Eye (tissue), 1 donor: ENCODE measurements at places on chromosomes 3 and 15.

GRCh38 chr3:105786241-105786640, 82.6 kb downstream of the CBLB start:
- DNase-seq: no peak

DNA sequence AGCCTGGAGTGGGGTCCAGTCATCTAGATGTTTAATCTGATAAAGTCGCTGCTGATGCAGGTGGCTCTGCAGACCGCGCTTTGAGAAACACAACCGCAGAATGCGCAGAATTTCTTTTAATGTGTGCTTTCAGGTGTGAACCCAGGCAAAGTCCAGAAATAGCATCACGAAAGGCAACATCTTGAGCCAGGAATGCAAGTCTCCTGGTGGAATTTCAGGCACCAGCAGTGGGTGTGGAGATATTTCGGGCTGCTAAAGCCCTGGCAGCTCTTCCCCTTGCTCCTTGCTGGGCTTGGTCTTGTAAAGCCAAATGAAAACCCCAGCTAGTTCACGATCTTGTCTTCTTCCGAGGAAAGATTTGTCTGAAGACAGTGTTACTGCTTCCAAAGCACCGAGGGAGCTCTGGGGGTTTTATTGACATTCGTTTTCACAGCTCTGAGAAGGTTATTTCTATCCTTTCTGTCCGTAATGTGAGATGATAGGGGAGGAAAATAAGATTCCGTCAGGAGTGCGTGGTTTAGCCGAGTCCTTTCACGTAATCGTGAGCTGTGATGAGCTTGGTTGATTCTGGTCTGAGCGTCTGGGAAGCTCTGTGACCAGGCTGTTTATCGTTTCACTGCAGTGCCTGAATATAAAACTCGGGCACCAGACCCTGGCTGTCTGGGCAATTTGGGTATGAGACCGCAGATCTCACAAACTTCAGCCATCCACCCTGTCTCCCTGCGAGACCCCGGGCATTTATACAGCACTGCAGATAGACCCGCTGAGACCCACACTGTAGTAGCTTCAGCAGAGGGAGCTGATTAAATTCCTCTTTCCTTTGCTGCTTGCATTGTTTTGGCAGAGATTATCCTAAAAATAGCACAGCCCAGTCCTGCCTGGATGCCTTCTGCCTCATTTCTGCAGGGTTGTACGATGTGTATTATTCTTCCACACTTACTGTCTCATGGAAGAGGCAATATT, 67.0 kb upstream of the SLC25A26 start:
- DNase-seq: peak; percentile 55

DNA sequence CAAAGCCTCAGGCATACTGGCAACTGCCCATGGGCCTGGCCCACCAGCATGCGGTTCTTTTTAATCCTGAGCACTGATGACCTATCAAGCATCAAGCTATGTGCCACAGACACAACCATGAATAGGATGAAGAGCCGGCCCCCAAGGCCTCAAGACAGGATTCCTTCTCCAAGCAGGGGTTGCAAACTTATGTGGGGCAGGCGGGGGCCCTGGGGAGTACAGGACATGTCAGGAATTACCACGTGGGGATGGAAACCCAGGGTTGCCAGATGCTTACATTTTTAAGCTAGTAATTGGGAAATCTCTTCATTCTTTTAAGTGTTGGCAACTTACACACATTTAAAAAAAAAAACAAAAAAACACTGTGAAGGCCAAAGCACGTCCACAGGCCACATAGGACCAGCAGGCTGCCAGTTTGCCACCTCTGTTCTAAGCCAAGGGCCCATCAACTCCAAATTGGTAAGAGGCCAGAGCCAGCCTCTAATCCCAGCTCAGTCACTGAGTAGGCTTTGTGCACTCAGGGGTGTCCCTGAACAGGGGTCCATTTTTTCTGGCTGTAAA, 32.8 kb downstream of the BDH1 start:
- DNase-seq: no peak

GRCh38 chr15:78641102-78641748, at the start of gene CHRNB4:
CHRNB4 (minus strand) TSS chr15:78641210; CDS start chr15:78641133, 77 bp downstream.
- peak; percentile 90 for DNase-seq

DNA sequence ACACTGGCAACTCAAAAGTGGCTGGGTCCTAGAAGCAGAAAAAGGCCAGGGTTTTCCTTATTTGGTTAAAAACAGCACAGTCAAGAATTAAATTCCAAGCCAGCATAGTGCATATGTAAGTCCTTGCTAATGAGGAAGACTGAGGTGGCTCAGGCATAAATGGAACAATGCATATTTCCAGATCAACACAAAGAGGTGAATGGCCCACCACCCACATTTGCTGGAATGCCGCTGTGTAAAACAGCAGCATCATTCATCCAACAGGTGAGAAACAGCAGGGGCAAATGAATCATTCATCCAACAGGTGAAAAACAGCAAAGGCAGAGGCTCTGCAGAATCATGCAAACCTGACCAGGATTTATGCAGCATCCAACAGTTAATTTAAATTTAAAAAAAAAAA, 32.9 kb downstream of the GPR176 start:
- no peak for DNase-seq

- peak; percentile 76 for DNase-seq
Measured at GRCh38 chr3:146640955-146641867, 36.1 kb upstream of the PLSCR5 start.

DNA sequence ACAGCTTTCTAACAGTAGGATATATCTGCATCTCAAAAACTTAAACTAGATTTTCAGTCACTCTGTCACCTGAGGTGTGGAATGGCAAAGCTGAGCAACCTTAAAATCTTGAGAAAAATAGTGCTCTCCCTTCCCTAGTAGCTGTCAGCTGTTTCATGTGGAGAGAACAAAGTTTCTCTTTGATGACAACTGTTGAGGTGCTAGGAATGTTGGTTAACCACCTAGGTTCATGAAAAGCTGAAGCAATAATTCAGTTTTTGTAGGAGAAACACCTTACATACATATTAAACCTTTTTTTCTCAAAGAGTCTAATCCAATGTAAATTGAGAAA, 40.8 kb downstream of the TCF12 start:
- no peak for DNase-seq

- peak; percentile 36 for DNase-seq
Measured at GRCh38 chr3:176041812-176042211, 1155.5 kb downstream of the TBL1XR1 start.

GRCh38 chr3:128942161-128942952, 51.5 kb downstream of the CFAP92 start:
- DNase-seq: no peak

- no peak for DNase-seq
Measured at GRCh38 chr3:59483191-59483590, 433.4 kb upstream of the CFAP20DC start.

GRCh38 chr3:124174476-124174875, 182.6 kb upstream of the ROPN1 start:
- DNase-seq: peak; percentile 72
